ENCODE measurements at places on chromosomes 4 and X.

DNA sequence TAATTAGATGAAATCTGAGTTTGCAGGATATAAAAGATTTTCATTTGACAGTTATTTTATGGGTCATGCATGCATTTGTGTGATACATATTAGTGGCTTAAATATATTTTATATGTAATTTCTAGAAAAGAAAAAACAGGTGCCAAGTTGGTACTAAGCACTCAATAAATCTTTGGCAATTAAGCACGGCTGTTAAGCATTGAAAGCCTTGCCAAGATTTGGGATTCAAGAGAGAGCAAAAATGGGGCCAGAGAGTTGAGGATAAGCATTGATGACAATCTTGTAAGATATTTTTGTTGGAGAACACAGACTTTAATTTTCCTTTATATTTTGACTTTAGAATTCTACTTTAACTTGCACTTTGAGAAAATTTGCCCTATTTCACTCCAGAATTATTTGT is 249.8 kb upstream of the MAD2L1 start:
- no peak for DNase-seq

GRCh38 chr4:141853091-141853764 is 216.8 kb downstream of the IL15 start:
- DNase-seq = no peak

GRCh38 chr4:184647266-184648053 is 1.8 kb downstream of the CASP3 start:
- no peak for DNase-seq

DNA sequence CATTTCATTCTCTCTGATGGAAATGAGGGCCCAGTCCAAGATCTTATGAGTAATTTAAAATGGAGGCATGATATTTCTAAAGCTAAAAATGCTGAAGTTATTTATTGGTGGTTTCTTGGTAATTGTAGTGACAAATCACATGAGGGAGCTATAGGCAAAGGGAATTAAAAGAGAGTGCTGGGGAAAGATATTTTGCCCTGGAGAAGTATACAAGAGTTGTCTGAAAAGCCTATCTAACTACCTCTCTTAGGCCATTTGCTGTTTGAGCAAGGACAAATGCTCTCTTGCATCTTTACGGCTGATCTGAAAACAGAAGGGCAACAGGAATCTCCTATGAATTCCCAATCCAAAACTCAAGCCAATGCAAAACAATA is 89.4 kb downstream of the FMR1NB start:
- DNase-seq = no peak

DNA sequence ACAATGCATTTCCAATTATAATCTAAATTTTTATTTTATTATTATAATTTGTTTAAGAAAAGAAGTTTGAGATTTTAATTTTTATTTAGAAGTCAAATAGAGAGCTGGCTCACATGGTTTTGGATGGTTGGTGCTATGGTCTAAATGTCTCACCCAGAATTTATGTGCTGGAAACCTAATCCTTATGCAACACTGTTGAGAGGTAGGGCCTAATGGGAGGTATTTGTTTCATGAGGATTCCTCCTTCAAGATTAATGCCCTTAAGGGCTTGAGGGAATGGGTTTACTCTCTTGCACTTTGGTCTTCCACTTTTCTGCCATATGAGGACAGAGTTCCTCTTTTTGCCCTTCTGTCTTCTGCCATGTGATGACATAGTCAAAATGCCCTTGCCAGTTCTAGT is 960.5 kb upstream of the IGFBP7 start:
- no peak for DNase-seq

DNA sequence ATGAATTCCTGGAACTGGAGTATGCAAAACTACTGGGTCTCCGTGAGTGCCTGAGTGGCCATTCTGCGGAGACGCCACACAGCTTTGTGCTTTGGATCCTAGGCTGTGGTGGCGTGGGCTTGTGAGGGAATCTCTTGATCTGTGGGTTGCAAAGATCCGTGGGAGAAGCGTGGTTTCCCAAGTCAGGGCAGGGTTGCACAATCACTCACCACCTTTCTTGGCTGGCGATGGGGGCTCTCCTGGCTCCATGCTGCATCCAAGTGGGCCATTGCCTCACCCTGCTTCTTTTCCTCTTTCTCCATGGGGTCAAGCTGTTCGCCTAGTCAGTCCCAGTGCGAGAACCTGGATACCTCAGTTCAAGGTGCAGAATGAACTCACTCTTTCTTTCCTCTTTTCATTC is 62.5 kb downstream of the SLAIN2 start:
- DNase-seq = no peak

GRCh38 chrX:140177821-140178220 is 212.5 kb upstream of the CXorf66 start:
- DNase-seq = no peak

DNA sequence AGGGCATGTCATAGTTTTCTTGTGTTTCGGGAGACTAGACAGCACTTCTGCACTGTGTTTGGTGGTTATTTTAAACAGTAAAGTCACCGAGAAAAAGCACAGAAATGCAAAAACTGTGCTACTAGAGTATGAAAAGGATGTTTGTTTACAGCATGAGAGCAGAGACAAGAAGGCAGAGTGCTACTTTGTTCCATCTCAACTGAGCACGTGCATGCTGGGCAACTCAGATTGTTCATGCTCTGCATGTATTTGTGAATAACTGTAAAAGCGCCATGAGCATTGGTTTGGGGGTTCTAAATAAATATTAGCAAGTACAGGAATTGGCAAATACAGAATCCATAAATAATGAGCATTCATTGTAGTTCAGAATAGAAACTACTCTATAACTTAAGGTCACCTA is 7.4 kb downstream of the EVC start:
- DNase-seq = no peak

GRCh38 chr4:179417357-179417756 is 1975.1 kb upstream of the AGA start:
- no peak for DNase-seq

GRCh38 chrX:9873952-9874351 is 87.7 kb downstream of the SHROOM2 start:
- DNase-seq = no peak

DNA sequence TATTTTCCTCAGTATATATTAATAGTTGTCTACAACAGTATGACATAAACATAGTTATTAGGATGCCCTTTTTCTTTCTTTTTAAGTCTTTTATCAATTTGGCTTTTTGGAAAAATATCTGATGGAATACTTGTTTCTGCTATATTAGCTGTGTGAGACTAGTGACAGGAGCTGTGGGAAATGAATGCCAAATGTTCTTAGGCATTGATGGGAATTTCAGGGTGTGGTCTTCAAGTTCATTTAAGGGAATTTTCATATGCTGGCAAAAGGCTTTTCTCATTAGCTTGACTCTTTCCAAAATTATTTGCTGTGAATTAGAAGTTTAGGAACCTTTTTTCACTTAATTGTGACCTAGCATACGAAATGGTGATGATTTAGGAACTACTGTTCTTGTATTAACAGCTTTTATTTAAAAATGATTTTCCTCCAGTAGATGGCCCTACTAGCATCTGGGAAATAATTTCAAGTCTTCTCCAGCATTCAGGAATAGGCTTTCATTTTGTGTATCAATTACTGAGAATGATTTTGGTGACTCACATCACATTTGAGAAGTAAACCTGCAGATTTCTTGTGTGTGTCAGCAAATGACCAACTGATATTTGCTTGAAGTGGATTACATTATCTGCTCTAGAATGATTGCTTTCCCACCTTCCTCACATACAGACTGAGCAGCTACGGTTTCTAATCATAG is 70.9 kb downstream of the HTT start:
- DNase-seq = no peak

DNA sequence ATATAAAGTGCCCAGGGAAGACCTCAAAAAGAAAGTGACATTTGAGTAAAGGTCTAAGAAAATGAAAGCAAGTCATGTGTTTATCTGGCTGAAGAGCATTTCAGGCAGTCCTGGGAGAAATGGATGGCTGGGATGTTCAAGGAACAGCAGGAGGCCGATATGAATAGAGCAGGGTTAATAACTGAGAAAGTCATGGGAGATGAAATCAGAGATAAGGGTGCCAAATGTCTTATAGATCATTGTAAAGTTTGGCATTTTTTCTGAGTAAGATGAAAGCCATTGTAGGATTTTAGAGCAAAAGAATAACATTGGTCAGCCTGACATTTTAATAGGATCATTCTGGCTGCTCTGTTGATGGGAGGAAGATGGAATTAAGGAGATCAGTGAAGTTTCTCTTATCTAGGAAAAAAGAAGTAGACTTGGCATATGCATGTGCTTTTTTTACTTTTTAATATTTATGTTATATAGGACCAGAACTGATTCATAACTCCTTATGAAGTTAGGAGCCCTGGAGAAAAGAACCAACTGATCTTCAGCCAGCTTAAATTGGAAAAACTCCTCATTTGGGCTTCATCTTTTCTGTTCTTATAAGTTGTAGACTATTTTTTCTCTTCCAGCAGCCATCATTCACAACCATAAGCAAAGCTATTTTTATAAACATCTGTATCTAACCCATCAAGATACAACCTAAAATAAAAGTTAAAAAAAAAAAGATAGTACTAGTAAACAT is 18.6 kb downstream of the AIMP1 start:
- DNase-seq = no peak

- DNase-seq = no peak
Measured at GRCh38 chr4:8507624-8508023, 67.0 kb downstream of the TRMT44 start.

DNA sequence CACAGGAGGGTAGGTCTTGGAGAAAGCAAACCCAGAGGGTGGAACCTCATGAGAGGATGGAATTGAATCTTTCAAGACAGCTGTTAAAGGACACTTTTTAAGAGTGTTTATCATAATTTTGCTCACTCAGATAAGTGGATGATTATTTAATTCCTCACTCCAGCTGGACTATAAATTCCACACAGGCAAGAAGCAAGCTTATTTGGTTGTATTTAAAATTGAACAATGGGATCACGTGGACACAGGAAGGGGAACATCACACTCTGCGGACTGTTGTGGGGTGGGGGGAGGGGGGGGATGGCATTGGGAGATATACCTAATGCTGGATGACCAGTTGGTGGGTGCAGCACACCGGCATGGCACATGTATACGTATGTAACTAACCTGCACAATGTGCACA is 116.3 kb downstream of the DHRSX start:
- DNase-seq = no peak

DNA sequence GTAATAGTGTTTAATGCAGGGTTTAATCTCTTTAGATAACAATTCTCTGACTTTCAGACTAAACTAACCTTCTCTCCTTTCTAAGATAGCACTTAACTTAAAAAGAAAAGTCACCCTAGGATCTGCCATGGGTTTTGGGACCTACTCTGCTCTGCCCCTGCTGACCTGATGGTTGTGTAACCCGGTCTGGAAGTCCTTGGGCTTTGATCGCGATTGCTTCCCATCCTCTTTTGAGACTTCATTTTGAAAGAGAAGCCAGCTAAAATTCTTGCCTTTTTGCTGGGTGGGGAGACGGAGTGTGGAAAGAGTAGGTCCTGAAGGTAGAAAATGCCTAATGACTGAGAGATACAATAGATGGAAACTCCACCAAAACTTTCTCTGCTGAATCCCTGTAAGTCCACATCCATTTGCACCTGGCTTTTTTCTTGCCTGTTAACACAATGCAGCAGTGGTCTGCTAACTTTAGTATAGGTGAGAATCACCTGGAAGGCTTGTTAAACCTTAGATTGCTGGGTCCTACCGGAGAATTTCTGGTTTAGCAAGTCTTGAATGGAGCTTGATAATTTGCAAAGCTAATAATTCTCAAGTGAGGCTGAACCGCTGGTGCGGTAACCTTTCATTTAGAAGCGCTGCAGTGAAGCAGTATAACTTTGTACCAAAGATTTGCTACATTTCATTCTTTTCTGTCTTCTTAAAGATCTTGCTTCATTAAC is 45.6 kb upstream of the CCSER1 start:
- no peak for DNase-seq

DNA sequence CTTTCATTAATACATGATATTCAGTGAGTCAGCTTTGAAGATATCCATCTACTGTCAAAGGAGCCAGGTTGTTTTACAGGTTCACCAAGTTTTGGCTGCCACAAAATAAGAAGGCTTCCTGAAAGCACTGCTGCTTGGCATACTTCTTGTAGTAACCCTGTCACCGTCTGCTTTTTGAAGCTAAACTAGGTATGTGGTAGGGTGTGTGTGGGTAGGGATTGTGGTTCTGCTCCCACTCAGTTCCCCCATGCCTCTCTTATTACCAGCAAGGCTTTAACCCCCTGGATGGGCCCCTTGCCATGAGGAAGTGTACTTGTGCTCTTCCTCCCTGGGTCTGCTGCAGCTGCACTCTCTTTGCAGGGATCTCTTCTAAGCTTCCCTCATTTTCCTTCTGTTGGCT is 191.2 kb downstream of the BANK1 start:
- DNase-seq = no peak

DNA sequence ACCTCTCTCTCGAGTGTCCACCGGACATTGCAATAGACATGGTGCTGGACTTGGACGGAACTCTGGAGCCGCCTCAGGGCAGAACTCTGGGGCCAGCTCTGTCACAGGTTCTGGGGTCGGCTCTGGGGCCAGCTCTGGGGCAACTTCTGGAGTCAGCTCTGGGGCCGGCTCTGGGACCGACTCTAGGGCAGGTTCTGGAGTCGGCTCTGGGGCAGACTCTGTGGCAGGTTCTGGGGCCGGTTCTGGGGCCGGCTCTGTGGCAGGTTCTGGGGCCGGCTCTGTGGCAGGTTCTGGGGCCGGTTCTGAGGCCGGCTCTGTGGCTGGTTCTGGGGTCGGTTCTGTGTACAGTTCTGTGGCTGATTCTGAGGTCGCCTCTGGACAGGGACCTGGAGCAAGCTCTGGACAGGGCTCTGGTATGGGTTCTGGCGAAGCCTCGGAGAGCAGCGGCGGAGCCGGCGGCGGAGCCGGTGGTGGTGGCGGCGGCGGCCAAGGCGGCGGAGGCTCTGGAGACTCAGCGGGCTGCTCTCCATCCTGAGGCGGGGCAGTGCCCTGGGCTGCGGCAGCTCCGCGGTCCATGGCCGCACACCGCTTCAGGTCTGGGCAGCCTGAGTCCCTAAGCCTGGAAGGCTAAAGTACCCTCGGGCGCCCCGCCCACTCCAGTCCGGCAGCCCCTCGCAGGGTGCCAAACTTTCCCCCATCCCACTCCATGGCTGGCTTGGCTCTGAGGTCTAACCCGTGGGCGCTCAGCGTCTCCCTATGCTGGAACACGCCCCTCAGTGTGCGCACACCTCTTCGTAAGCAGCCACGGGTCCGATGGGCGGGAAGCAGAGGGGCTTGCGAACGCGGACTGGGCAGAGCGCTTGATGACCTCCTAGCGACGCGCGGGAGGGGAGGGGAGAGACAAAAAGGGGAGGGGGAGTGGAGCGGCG is at the start of gene DGKK:
Gene DGKK, minus strand, starts transcription at position 723 of the 929 bp plus-strand sequence. Its CDS starts 147 bp downstream, at position 576.
- DNase-seq = no peak

DNA sequence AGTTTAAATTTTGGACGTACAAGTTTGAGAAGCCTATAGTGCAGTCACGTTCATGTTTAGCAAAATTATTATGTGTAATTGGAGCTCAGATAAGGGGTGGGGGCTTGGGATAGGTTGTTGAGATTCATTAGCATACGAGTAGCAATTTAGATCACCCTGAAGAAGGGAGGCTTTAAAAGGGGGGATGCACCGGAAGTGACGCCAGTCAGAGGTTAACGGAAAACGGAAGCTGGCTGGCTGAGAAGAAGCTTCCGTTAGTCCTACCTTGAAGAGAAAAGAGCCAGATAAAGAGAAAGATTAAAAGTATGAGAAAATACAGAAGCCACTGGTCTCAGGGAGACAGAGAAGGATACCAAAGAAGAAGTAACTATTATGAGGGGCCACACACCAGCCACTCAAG is 1.1 kb upstream of the NXT2 start:
- no peak for DNase-seq
